ENCODE measurements at places on chromosomes 13 and 19.

- DNase-seq, result no peak
Measured at GRCh38 chr13:75818179-75818967, 182.2 kb downstream of the LMO7 start.

GRCh38 chr13:42152495-42152894, 104.0 kb downstream of the DGKH start:
- no peak for DNase-seq

DNA sequence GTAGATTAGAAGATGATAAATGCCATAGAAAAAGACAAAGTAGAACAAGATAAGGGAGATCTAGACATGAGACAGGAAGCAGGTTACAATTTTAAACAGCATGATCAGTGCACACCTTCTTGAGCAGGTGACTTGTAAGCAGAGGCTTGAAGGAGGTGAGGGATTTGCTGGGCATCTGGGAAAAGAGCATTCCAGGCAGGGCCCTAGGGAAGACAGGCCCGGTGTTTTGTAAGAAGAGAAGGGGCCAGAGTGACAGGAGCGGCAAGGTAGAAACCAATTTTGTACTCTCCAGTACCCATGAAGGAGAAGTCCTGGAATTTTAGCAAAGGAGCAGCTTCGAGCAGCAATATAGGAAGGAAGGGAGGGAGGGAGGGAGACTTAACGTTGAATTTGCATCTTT, 296.5 kb downstream of the MZT1 start:
- DNase-seq, result no peak

DNA sequence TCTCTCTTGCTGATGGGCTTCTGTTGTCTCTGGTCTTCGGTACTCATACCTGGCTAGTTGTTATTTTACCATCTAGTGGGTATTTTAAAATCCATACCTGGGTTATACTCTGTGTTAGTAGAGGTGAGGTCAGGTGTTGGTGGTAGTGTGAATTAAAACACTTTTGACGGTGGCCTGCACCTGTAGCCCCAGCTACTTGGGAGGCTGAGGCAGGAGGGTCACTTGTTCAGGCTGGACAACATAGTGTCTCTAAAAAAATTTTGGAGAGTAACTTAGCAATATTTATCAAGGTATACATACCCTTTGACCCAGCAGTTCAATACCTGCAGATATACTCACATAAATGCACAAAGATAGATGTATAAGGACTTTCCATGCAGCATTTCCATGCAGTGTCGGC, 55.4 kb downstream of the GSX1 start:
- no peak for DNase-seq

DNA sequence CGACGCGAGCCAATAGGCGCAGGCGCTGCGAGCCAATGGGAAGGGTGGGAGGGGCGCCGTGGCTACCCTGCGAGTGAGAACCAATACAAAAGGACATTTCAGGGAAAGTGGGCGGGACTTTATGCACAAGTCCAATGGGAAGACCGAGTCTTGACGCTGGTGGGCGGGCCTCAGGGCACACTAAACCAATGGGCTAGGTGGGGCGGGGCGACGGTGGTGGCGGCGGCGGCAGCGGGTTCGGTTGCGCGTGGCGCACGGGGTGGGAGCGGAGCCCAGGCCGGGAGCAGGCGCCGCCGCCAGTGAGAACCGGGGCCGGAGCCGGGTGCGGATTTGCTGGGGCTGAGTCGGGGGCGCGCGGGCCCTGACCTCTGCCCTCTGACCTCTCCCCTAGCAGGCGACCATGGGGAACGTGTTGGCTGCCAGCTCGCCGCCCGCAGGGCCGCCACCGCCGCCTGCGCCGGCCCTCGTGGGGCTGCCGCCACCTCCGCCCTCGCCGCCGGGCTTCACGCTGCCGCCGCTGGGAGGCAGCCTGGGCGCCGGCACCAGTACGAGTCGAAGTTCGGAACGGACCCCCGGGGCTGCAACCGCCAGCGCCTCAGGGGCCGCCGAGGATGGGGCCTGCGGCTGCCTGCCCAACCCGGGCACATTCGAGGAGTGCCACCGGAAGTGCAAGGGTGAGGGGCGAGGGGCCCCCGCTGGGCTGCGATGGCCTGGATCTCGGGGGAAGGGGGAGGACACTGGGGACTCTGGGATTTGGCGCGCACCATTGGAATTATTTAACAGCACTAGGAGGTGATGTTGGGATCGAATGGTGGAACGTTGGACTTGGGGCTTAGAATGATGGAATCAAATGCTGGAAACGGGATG, at the start of gene TOMM40:
TOMM40 (plus strand) TSS at position 239 of the 867 bp plus-strand sequence; CDS start at position 401, 162 bp downstream.
- DNase-seq, result no peak

- no peak for DNase-seq
Measured at GRCh38 chr13:110109910-110110309, 197.0 kb downstream of the COL4A1 start.

- DNase-seq, result no peak
Measured at GRCh38 chr13:75299913-75300862, 181.8 kb downstream of the TBC1D4 start.

DNA sequence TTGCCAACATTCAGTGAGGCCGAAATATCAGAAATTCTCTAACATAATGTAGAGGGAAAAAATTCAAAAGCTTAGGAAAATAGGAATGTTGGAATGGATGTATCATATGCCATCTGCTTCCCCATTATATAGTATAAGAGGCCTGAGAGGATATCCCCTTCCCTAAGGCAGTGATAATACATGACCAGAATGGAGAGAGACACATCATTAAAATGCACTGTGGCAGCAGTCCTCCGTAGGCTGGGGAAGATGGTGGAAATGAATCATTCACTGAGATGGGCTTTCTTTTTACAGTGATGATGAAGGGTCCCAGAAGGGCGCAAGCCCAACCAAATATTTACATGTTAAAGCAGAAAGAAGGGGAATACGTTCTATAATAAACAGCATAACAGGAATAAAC, 799.1 kb upstream of the SPRY2 start:
- DNase-seq, result no peak

DNA sequence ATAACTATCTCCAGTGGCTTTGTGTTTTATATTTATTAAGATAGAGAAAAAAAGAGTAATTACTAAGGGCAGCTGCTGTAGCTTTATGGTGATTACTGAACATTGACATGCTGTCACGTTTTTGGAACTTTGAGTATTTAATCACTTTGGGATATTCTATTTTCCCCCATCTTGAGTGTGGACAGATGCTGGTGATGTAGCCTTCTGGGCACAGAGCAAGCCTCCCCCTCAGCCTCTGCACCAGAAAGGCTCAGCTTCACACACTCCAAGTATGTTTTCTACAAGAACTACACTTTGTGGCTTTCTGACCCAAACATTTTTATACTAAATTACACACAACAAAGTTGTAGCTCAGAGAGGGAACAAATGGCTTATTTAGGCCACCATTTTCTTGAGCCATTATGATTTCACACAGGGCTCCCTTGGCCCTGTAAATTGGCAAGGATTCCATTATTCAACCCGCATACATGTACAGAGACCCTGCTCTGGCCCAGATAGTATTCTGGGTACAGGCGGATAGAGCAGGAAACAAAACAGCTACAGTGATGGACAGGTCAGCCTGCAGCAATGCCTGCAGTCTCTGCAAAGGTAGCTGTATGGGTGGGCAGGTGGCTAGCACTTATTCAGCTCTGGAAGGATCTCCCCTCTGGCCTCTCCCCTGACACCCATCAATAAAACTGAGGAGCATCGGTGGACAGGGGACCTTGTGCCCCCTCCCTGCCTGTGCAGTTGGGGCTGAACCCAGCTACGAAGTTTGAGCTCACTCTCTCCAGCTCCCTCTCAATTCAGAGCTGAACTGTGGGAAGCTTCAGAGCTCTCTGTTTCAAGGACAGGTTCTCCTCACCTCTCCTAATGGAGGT, 1.3 kb downstream of the ALOX5AP start:
- DNase-seq, result no peak

GRCh38 chr19:43526884-43527859, at the start of gene ETHE1:
Gene ETHE1, minus strand, starts transcription at chr19:43527201. Its CDS starts 24 bp downstream, at chr19:43527177.
- peak; percentile 29 for DNase-seq

DNA sequence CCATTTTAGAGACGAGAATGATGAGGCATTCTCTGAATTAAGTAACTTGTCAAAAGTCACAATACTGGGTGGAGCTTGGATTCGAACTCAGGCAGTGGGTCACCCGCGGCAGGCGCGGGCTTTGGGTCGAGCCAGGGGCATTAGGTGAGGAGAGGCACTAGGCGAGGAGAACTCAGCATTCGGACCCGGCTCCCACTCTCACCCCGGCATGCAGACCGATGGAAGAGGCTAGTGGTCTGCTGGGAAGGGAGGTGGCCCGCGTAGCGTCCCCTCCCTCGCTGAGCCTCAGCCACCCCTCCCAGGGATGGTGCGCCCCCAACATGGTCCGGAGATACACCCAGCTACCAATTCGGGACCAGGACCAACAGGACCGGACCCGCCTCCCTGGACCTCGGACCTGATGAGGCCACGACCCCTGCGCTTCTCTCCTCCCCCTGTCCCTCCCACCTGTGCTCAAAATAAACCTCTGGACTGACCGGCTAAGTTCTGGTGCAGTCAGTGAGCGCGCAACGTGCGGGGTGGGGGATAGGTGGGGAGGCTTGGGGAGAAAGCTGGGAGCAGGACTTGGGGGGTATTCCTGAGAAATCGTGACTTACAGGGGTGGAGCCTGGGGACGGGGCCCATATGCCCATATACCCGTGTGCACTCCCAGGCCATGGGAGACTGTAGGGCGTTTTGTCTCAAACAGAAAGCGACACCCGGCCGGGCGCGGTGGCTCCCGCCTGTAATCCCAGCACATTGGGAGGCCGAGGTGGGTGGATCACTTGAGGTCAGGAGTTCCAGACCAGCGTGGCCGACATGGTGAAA, 1.3 kb upstream of the SNAPC2 start:
- DNase-seq, result no peak

- no peak for DNase-seq
Measured at GRCh38 chr19:1467490-1468273, 11.3 kb downstream of the C19orf25 start.

DNA sequence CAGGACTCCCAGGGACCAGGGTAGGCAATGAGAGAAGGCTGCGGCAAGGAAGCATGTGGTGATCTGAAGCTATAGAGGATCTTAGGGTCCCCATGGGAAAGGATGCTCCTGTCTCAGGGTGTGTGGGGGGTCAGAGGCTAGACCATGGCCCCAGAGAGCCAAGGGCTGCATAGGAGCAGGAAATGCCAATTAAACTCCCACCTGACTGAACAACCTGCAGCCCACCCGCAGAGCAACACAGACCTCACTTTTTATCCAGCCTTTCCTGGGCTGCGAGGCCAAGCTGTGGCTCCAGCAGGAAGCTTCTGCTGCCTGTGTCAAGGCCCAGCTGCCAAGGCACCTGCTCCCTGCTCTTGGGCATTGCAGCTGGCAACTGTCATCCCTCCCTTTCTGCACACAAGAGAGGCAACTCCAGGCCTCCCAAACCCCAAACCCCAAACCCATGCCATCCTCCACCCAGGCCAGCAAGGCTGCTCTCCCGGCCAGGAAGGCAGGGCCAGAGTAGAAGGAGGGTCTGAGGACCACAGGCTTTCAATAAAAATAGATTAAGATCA, 290.1 kb downstream of the FOXO1 start:
- no peak for DNase-seq

GRCh38 chr13:27968316-27969081, 616 bp downstream of the CDX2 start:
- DNase-seq, result no peak

- no peak for DNase-seq
Measured at GRCh38 chr19:30003866-30004265, 61.8 kb downstream of the URI1 start.

DNA sequence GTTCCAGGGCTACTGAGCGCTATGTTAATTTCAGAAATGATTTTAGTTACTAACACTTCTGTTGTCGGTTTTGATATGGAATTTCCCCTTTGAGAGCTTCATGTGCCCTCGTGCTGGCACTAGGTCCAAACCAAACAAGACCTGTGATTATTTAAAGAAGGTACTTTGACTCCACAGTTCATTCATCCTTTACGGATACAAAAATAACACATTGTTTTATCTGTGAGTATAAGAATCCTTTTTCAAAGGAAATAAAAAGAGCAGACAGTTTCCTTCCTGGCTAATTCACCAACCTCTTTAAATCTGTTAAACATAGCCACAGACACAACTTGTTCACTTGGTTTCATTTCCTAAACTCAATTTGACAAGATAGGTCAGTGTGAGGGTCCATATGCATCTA, 141.2 kb downstream of the FLT1 start:
- DNase-seq, result no peak

DNA sequence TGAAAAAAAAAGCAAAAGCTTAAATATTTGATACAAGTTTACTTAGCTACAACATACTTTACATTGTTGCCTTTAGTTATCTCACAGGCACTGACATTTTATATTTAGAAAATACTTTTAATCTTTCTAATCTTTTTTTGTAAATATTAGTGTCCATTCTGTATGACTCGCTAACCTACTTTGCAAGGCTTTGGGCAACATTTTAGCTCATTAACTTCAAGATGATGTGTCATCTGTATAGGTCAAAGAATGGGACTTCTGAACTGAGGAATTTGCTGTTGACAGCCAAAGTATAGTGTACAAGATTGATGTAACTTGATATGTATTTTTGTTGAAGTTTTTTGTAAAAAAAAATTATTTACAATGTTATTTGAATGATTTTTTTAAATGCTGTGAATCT, 2.7 kb upstream of the C1QTNF9 start:
- DNase-seq, result peak; percentile 9

DNA sequence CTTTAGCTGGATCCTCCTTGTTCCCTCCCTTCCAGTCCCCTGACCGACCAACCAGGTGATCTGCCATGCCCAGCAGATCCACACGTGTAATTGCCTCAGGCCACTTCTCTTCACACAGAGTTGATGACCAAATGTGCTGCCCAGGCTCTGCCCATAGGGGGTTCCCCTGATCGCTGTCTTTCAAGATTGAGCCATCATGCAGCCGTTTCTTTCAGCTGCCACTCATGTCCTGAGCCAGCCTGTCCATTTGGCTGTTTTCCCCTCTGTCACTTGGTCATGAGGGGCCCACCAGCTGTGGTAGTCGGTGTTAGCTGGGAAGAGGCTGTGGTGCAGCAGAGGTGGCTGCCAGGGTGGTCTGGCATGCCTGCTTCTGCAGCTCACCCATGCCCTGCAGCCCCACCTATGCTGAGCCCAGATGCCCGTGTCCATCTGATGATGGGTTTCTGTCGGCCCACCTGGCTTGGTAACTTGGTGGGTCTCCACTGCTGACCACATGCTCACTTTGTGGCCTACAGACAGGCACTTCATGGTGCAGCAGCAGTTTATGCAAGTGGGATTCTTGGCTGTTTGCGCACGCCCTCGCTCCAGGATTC, 35.6 kb upstream of the GPR183 start:
- DNase-seq, result no peak

Data from HS-5 (cell line).